ENCODE measurements at places on chromosomes 2 and 18. TPM values are rescaled to one million over a fixed set of nuclear protein-coding genes. Genes with fewer than 3 reads are reported as not detected.

Gene PROM2
- 0.95 TPM for total RNA-seq

Gene NLRC4
- not detected for total RNA-seq

Gene NTSR2
- not detected for total RNA-seq

Gene OTOS
- total RNA-seq, result not detected

Gene AFF3
- 0.56 TPM for total RNA-seq

Gene C2orf78
- 0.06 TPM for total RNA-seq

Gene EFEMP1
- 25.5 TPM for total RNA-seq

Gene INPP4A
- total RNA-seq, result 34.2 TPM

- H3K27me3 ChIP-seq, result peaks cover 80% of the 10 kb centered on the region
- H3K27ac ChIP-seq, result no peak overlapping the region
- no peaks in the 10 kb centered on the region for H3K36me3 ChIP-seq
- H3K4me1 ChIP-seq, result peaks cover 11% of the 10 kb centered on the region
- peak overlapping the region; percentile 58 for H3K4me3 ChIP-seq
Measured at GRCh38 chr2:38073211-38074057, 2.5 kb downstream of the CYP1B1 start.

- peaks cover 75% of the 10 kb centered on the region for H3K27me3 ChIP-seq
- H3K4me3 ChIP-seq, result no peak overlapping the region
- no peak for DNase-seq
- no peak overlapping the region for H3K27ac ChIP-seq
- H3K36me3 ChIP-seq, result no peaks in the 10 kb centered on the region
- peaks cover 33% of the 10 kb centered on the region for H3K4me1 ChIP-seq
Measured at GRCh38 chr2:103166456-103167324, 404.9 kb downstream of the TMEM182 start.

- H3K4me1 ChIP-seq, result no peaks in the 10 kb centered on the region
- H3K27ac ChIP-seq, result no peak overlapping the region
- DNase-seq, result no peak
- H3K4me3 ChIP-seq, result no peak overlapping the region
- no peaks in the 10 kb centered on the region for H3K27me3 ChIP-seq
- no peaks in the 10 kb centered on the region for H3K36me3 ChIP-seq
Measured at GRCh38 chr2:30777661-30778505, 29.4 kb downstream of the CAPN13 start.

DNA sequence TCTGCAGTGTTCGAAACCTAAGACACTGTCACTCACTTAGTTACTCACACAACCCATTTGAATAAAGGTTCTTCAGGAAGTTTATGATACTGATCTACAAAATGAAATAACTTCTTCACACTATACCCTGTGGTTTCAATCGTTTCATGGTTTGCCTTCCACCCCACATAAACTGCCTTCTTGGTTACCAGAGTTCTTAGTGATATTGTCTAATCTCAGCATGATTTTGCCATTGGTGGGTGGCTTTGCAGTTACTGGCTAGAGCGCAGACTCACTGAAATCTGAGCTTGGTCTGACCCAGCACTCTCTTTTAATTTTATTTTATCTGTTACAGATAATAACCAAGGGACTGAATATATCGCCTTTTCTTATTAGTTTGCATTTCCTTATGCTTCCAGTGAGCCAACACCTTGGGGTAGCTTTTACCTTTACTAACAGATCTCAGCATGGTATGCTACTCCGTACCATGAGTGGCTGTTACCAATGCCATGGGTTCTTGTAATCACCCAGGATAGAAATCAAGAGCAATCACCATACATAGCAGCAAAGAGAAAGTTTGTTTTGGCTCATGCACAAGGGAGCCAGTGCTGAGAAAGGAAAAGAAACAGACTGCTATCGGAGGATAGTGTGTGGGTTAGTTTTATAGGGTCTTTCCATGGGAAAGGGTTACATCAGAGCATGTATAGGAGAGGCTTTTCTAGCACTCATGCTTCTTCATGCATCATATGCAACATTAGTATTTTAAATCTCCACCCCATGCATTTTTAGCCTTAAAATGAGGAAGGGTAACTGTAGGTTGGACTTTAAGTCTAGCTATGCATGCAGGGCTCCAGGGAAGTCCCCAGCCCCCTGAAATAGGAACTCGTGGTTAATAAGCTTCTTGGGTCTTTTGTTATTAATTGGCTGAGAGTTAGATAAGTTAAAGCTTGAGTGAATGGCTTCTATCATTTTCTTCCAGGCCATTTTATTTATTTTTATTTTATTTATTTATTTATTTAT is 33.3 kb downstream of the ANXA4 start:
- no peak overlapping the region for H3K4me3 ChIP-seq
- H3K4me1 ChIP-seq, result no peaks in the 10 kb centered on the region
- H3K27me3 ChIP-seq, result no peaks in the 10 kb centered on the region
- H3K27ac ChIP-seq, result no peak overlapping the region
- H3K36me3 ChIP-seq, result no peaks in the 10 kb centered on the region
- no peak for DNase-seq

DNA sequence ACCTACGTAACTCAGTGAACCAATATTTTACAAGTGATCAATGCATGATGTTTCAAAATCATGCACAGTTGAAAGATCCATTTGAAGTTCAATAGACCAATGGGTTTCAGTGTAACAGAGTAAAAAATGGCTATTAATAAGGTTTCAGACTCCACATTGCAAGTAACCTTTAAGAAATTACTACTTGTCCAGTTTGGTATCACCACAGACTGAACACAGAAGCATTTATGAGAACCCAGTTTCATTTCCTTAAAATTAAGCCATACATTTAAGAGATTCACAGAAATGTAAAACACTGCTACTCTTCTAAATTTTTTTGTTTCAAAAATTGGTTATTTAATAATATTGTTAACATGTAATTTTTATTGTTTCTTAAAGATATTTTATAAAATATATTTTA is 98.9 kb upstream of the CHRNA1 start:
- H3K4me3 ChIP-seq, result no peak overlapping the region
- H3K27ac ChIP-seq, result no peak overlapping the region
- H3K4me1 ChIP-seq, result peaks cover 14% of the 10 kb centered on the region
- H3K36me3 ChIP-seq, result no peaks in the 10 kb centered on the region
- H3K27me3 ChIP-seq, result no peaks in the 10 kb centered on the region

GRCh38 chr2:112690853-112691401 is 29.9 kb upstream of the NT5DC4 start:
- no peaks in the 10 kb centered on the region for H3K4me1 ChIP-seq
- no peak overlapping the region for H3K4me3 ChIP-seq
- H3K27me3 ChIP-seq, result no peaks in the 10 kb centered on the region
- H3K36me3 ChIP-seq, result no peaks in the 10 kb centered on the region

GRCh38 chr2:170905864-170906263 is 23.2 kb upstream of the GORASP2 start:
- H3K36me3 ChIP-seq, result no peaks in the 10 kb centered on the region
- H3K4me3 ChIP-seq, result no peak overlapping the region
- H3K27ac ChIP-seq, result no peak overlapping the region
- no peaks in the 10 kb centered on the region for H3K27me3 ChIP-seq
- H3K4me1 ChIP-seq, result peaks cover 9% of the 10 kb centered on the region
- peak; percentile 22 for DNase-seq

- peak; percentile 94 for DNase-seq
- H3K27ac ChIP-seq, result peak within 1 kb of the TSS; percentile 93
- H3K4me1 ChIP-seq, result peaks cover 28% of the 10 kb centered on the region
- peak within 1 kb of the TSS; percentile 50 for H3K4me3 ChIP-seq
Measured at GRCh38 chr2:156435718-156436496, at the start of gene GPD2. TSS of gene GPD2 (plus strand) at chr2:156436379. CDS start at chr2:156476106, 39,727 bp downstream.

- no peak for DNase-seq
- no peak overlapping the region for H3K4me3 ChIP-seq
- H3K27me3 ChIP-seq, result no peaks in the 10 kb centered on the region
- H3K4me1 ChIP-seq, result peaks cover 5% of the 10 kb centered on the region
- H3K27ac ChIP-seq, result no peak overlapping the region
- H3K36me3 ChIP-seq, result no peaks in the 10 kb centered on the region
Measured at GRCh38 chr2:128769457-128770142, 450.9 kb upstream of the HS6ST1 start.

DNA sequence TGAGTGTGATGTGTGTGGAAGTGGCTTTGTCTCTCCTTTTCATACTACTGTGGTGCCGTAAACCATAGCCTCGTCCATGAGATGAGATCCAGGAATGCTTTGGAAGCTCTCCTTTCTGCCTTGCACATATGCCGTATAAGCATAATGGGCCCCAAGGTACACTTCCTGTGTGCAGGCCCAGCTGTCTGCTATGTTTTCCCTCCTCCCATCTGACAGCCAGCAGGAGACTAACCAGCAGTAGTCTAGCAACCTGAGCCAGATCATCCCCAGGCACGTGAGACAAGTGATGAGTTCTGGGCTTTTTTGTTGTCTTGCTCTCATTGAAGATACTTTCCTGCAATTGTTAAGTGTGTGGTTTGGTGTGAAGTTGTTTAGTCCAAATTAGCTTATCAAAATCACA is 555.5 kb upstream of the LRRTM4 start:
- H3K4me1 ChIP-seq, result peaks cover 2% of the 10 kb centered on the region
- DNase-seq, result no peak
- H3K4me3 ChIP-seq, result no peak overlapping the region
- no peaks in the 10 kb centered on the region for H3K27me3 ChIP-seq
- no peaks in the 10 kb centered on the region for H3K36me3 ChIP-seq

GRCh38 chr18:60962625-60963024 is 370.6 kb upstream of the CDH20 start:
- no peak overlapping the region for H3K27ac ChIP-seq
- peaks cover 11% of the 10 kb centered on the region for H3K4me1 ChIP-seq
- H3K36me3 ChIP-seq, result no peaks in the 10 kb centered on the region
- no peak for DNase-seq
- H3K4me3 ChIP-seq, result no peak overlapping the region

- H3K27me3 ChIP-seq, result peaks cover 46% of the 10 kb centered on the region
- H3K4me1 ChIP-seq, result peaks cover 12% of the 10 kb centered on the region
- H3K27ac ChIP-seq, result no peak overlapping the region
- H3K36me3 ChIP-seq, result no peaks in the 10 kb centered on the region
- peak overlapping the region; percentile 91 for H3K4me3 ChIP-seq
- DNase-seq, result peak; percentile 59
Measured at GRCh38 chr18:65751155-65752085, 608 bp downstream of the CDH7 start.

- H3K36me3 ChIP-seq, result no peaks in the 10 kb centered on the region
- H3K4me3 ChIP-seq, result no peak overlapping the region
- DNase-seq, result no peak
Measured at GRCh38 chr2:222693837-222694236, 22.4 kb downstream of the MOGAT1 start.

DNA sequence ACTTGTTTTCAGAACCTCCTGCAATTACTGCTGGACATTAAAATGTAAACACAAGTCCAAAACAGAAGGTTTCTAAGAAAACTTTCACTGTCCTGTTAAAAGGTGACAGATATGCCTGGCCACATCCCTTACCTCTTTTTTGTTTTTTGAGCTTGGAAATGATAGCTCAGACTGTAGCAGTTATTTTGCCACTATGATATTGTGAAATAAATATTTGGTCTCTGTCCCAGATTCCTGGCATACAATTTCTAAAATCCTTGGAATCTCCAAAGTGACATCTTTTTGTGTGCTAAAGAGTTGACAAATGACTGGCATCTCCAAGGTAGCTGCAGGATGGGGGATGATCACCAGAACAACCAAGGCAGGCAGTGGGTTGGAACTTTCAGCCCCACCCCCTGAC is 16.8 kb downstream of the TPGS2 start:
- H3K36me3 ChIP-seq, result peaks cover 9% of the 10 kb centered on the region
- H3K27me3 ChIP-seq, result no peaks in the 10 kb centered on the region
- H3K4me3 ChIP-seq, result no peak overlapping the region
- no peak for DNase-seq
- H3K27ac ChIP-seq, result no peak overlapping the region

- no peaks in the 10 kb centered on the region for H3K27me3 ChIP-seq
- no peak for DNase-seq
- peaks cover 18% of the 10 kb centered on the region for H3K4me1 ChIP-seq
- H3K4me3 ChIP-seq, result no peak overlapping the region
Measured at GRCh38 chr2:236951830-236952475, 133.7 kb upstream of the COPS8 start.

DNA sequence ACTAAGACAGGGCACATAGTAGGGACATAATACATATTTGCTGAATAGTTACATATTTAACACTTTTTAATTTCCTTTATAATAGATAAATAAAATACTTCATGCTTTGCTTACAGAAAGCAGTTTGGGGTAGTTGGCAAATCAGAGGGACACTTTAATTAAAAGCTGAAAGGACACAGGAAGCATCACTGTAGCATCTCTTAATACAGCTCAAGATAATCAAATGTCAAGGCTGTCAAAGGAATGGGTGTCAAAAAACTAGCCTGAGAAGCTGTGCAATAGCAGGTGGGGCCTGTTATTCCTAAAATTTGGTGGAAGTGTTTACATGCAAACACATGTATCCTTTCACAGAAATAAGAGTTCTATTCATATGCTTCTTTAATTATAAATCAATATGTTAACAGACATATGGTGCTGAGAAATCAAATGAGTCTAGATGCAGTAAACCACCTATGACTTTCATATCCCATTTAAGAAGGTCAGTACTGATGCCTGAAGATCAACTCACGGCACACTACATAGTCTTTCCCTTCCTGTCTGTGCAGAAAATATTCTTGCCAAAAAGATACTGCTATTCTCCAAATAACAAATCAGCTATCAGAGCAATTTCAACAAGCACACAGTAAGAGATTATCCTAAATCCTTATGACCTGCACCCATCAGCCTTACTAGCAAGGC is 174.6 kb downstream of the STK39 start:
- H3K4me1 ChIP-seq, result no peaks in the 10 kb centered on the region
- H3K27me3 ChIP-seq, result no peaks in the 10 kb centered on the region
- H3K4me3 ChIP-seq, result no peak overlapping the region
- H3K27ac ChIP-seq, result no peak overlapping the region
- no peak for DNase-seq

GRCh38 chr18:41075212-41075611 is 879.8 kb upstream of the PIK3C3 start:
- peak; percentile 11 for DNase-seq
- H3K36me3 ChIP-seq, result no peaks in the 10 kb centered on the region
- H3K4me3 ChIP-seq, result no peak overlapping the region
- no peaks in the 10 kb centered on the region for H3K27me3 ChIP-seq
- no peaks in the 10 kb centered on the region for H3K4me1 ChIP-seq

- no peak overlapping the region for H3K4me3 ChIP-seq
- no peak for DNase-seq
- no peaks in the 10 kb centered on the region for H3K27me3 ChIP-seq
- peaks cover 9% of the 10 kb centered on the region for H3K4me1 ChIP-seq
- no peak overlapping the region for H3K27ac ChIP-seq
Measured at GRCh38 chr18:10878703-10879102, 270.7 kb downstream of the PIEZO2 start.

DNA sequence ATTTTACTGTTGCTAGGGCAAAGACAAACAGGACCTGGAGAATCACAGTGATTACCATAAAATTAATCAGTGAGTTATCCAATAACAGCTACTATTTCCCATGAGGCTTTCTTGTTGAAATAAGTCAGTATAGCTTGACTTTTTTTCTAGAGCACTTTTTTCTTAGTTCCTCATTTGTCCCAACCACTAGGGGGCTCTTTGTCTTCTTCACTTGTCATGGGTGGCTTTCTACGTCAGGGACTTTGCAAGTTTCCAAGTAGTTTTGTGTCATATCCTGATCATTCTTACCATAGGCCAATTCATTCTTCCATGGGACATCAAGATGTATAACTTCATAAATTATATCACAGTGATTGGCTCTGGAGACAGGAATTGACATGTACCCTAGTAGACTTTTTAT is 1019.6 kb upstream of the PIK3C3 start:
- no peak overlapping the region for H3K4me3 ChIP-seq
- H3K4me1 ChIP-seq, result peaks cover 11% of the 10 kb centered on the region
- DNase-seq, result peak; percentile 57
- no peaks in the 10 kb centered on the region for H3K36me3 ChIP-seq
- no peak overlapping the region for H3K27ac ChIP-seq
